ENCODE measurements at places on chromosomes 1 and 21. TPM values are rescaled to one million over a fixed set of nuclear protein-coding genes. Genes with fewer than 3 reads are reported as not detected.

- peak; percentile 92 for DNase-seq
Measured at GRCh38 chr1:156892190-156893047, 1.1 kb upstream of the PEAR1 start.

DNA sequence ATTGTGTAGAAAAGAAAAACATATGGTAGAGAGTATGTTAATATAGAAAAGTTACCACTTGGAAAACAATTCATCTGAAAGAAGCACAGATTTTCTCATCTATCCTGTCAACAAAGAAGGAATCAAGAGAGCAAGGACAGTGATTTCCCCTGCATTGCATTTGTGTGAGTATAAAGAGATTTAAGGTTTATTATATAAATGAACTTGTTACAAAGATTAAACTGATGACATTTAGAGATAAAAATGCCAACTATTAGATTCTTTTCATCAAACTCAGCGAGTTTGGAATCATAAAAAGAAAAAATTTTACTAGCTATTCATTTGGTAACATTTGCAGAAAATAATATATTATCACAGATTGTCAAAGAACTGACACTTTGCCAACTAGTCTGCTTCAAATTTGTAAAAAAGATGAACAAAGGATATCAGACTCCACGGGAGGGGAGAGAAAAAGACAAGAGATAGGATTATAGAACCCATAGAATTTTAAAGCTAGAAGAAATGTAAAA is at the start of gene RGS21:
RGS21 (plus strand) TSS at position 51 of the 509 bp plus-strand sequence. CDS start 26,045 bp downstream, outside the sequence.
- no peak for DNase-seq

STK40 gene
- total RNA-seq, result 45.4 TPM

GRCh38 chr1:101632548-101633272 is 364.0 kb downstream of the OLFM3 start:
- DNase-seq, result no peak

- no peak for DNase-seq
Measured at GRCh38 chr1:63148825-63149645, 173.3 kb upstream of the FOXD3 start.

DNA sequence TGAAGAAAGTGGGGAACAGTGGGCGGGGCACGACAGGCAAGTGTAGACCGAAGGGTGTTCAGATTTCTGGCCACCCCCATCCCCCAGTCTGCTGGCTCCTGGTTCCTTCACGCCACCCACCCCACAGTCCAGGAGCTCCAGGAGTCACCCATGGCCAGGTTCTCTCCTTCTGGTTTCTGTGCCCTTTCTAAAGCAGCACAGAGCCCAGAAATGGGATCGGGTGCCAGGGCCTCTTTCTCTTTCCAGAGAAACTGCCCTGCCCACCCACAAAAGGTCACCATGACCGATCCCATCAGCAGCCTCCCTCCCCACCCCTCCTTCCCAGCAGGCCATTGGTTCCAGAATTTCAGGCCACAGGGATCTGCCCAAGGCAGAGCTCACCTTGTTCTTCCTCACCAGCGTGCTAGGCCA is 3.2 kb upstream of the CELSR2 start:
- DNase-seq, result no peak

GRCh38 chr1:31792116-31792515 is 23.7 kb downstream of the SPOCD1 start:
- DNase-seq, result no peak

IFNLR1 gene
- total RNA-seq, result 12.9 TPM

DNA sequence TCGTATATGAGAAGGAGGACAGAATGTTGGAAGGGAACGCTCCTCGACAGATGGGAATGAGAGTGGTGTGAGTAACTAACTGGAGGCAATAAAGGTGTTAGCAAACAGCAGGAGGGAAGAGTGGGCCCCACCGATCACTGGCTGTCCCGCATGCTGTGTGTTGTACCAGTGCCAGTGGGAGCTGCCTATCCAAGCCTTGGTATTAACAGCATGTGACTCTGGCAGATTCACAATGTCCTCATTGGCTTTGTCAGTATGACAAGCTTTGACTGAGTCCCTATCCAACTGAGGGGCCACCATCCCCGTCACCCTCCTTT is 188.3 kb downstream of the NRIP1 start:
- DNase-seq, result peak; percentile 19

TINAGL1 gene
- 259 TPM for total RNA-seq

All from transverse colon (tissue), 4 donors.